ENCODE measurements at places on chromosomes 6 and 20.

DNA sequence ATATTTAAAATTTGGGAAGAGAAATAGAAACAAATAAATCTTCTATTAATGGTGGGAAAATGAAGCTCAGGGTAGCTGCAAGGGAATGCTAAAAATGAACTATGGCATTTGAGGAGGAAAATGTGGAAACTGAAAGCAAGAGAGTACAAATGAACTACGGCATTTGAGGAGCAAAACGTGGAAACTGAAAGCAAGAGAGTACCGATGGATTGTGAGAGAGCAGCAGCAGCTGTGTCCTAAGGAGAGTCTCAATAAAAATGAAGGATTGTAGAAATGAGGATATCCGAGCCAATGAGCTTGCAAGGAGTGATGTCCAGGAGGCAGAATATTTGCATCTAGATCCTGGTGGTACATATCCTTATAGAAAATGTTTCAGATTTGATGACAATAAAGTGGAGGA lies 547.1 kb upstream of the ZNF337 start:
- no peak for DNase-seq

- DNase-seq = no peak
Measured at GRCh38 chr6:133966654-133967329, 13.8 kb downstream of the TBPL1 start.

DNA sequence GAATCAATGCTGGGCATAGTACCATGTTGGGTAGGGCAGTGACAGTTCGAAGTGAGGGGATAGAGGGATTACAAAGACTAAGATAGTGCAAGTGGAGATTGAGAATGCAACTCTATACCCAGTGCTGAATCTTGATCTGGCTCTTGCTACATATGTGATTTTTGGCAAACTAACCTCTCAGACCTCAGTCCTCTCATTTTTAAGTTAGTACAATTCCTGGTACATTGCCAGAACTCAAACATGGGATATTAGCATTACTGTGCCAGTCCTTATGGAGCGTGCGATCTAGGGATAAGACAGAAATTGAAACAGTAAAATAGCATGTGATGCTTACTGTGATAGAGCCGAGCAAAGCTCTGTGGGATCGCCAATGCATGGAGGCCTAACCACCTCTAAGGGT lies 188.4 kb downstream of the MTFR2 start:
- DNase-seq = no peak

DNA sequence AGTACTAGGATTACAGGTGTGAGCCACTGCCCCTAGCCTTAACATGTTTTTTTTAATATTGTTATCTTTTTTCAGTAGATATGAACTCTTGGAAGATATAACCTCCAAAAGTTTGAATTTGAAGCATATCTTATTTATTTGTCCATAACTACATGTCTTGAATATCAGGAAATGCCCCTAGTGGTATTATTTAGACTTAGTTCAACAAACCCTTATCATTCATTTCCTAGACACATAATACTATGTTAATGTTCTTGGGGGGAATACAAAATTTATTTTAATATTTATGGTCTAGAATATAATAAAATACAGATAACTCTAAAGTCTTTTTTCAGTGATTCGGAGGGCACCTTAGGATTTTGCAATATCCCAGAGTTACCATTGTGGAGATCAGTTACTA lies 160.7 kb downstream of the HACE1 start:
- no peak for DNase-seq

DNA sequence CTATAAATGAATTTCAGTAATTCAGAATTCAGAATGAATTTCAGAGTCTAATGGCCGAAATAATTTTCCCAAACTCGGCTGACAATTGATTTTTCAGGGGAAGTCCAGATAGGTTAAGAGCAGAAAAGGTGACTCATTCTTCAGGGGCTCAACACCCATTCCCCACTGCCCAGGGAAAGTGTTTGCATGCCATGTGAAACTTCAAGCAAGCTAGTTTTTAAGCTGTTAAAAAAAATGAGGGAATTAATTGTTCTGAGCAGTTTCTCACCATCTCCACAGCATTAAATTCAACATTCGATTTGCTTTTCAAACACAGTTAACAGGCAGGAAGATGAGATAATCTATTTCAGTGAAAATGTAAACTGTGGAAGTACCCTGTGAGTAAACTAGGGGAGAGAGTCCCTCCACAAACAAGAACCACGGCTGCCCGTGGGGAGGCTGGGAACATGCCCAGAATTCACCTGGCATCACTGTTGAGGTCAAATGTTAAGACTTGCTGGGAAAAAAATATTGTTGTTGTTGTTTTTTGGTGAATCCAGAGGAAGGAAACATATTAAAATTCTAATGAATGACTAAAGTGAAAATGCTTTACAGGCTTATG lies 650.8 kb upstream of the AGPAT4 start:
- no peak for DNase-seq
